NT2/D1 (cell line): ENCODE measurements at places on chromosomes 3 and 15.

GRCh38 chr3:48516571-48516970 lies 12.6 kb upstream of the SHISA5 start:
- DNase-seq: no peak

GRCh38 chr3:184582646-184583577 lies 21.3 kb downstream of the EPHB3 start:
- peak; percentile 88 for DNase-seq

DNA sequence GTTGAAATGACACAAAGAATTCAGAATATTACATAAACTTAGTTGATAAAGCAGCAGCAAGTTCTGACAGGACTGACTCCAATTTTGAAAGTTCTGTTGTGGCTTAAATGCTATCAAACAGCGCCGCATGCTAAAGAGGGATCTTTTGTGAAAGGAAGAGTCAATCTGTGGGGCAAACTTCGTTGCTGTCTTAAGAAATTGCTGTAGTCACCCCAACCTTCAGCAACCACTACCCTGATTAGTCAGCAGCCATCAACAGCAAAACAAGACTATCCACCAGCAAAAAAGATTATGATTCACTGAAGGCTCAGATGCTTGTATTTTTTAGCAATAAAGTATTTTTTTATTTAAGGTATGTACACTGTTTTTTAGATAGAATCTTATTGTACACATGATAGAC lies 14.2 kb downstream of the CRBN start:
- DNase-seq: no peak

- DNase-seq: no peak
Observed at GRCh38 chr15:77831986-77832385, 199.3 kb upstream of the LINGO1 start.

GRCh38 chr3:189304465-189305351 lies 132.9 kb downstream of the TPRG1 start:
- DNase-seq: peak; percentile 44

DNA sequence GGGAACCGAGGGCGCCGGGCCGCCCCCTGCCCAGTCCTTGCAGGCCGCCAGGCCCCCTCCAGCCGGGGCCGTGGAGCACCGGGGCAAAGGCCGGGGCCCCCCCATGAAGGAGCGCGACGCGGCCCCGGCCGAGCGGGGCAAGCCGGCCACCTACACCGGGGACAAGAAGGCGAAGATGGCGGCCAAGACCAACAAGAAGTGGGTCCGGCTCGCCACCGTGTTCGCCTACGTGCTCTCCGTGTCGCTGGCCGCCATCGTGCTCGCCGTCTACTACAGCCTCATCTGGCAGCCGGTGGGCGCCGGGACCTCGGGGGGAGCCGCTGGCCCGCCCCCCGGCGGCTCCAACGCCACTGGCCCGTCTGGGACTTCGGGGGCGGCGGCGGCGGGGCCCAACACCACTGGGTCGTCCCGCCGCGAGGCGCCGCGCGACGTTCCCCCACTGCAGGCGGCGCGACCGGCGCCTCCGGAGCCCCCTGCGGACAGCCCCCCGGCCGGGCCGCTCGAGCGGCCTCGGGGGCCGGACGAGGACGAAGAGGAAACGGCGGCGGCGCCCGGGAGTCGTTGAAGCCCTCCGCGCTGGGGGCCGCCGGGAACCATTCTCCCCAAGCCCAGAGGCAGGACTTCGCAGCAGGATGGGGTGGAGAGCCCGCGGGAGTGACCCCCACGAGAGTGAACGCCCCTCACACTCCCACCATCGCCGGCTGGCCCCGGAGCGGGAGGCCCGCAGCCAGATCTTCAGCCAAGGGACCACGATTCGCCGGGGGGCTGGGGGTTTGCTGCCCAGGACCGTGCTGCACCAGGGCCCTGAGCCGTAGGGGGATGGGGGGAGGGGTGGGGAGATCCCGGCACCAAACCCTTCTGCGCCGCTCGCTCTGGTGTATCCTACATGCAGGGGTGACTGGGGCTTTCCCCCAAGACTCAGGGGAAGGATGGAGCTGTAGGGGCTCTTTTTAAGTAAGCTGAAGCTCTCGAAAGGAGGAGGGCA lies 753 bp downstream of the INAFM2 start:
- no peak for DNase-seq

- no peak for DNase-seq
Observed at GRCh38 chr3:15892311-15893227, 94.8 kb upstream of the ANKRD28 start.

DNA sequence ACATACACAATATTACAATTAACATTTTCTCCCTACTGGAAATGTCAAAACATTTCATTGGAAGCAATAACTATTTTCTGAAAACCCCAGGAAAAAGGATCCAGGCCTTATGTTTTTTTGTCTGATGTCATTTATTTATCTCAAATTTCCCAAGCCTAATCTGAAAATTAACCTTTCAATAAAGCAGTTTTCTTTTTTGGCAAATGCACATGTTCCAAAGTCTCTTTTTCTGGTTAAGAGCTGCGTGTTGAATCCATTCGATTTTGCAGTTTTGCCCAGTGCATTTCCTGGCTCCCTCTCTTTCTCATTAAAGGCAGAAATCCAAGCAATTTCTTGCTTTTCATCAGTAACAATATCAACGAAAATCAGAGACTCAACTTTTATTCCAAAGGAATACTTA lies 222.3 kb downstream of the NR1D2 start:
- no peak for DNase-seq

DNA sequence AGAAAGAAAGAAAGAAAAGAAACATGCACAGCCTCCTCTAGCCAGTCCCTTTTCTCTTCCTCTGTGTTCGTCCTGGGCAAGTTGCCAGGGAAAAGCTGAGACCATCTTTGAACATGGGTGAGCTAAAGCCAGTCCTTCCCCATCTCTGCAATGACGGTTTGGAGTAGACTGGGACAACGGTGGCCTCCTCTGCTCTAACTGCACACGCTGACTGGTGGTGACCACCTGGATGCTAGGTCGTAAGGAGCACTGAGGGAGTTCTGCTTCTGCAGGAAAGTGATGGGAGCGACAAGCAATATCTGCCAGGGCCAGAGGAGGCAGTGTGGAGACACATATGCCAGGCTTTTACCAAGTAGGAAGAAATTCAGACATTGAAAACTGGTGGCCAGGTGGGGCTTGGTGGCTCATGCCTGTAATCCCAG lies 111.7 kb downstream of the NUP210 start:
- peak; percentile 66 for DNase-seq

GRCh38 chr3:116341381-116341780 lies 103.9 kb downstream of the LSAMP start:
- no peak for DNase-seq

DNA sequence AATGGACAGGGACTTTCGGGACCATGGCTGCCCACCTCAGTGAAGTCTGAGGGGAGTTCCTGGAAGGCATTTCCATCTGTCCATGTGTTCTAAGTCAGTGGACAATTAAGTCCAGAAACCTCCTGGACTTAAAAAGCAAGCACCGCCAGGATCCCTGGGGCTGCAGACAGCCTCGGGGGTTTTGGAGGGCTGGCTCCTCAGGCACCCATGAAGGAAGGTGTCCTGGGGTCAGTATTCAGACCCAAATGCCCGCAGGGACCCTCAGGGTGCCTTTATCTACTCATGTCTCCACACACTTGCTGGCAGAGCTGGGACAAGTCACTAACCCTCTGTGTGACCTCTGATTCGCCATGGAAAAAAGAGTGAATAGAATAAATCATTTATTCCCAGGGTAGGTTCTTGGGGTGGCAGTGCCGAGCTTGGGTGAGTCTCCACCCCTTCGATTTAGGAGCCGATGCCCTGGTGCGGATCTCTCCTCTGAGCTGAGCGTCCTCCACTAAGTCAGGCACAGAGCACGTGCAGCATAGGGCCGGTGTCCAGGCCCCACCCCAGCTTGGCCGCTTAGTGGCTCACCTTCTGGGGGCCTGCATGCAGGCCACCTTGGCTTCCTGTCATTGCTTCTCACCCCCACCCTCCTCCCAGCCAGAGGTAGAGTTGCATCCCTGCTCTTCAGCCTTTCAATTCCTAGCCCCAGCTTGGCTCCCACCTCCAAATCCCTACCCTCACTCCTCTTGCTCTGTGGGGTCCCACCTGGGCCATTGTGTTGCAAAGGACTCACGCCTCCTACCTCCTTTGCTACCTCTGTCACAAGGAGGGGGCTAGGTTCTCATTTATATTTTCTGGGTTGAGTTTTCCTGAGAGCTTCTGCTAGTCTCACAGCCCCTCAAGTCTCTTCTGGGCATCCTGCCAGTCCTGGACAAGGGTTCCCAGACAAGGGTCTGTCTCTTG lies 19.9 kb downstream of the SLC6A6 start:
- DNase-seq: no peak

DNA sequence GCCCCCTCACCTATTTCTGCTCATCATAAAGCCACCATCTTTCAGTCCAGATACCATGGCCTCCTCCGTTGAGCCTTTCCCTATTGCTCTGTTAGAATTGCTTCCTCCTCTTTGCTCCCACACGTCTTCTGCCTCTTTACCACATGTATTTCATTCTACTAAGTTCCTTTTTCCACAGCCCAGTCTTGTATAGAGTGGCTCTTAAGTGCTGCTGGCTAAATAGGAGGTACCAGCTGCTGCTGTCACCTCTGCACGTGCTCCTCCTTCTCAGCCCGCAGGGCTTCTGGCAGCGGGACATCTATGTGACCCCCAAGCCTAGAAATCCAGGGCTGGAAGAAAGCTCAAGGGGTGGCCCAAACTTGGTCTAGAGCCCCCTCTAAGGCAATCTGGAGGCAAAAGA lies 38.8 kb upstream of the PLXND1 start:
- no peak for DNase-seq

- DNase-seq: no peak
Observed at GRCh38 chr15:50260969-50261496, 4.5 kb downstream of the HDC start.

DNA sequence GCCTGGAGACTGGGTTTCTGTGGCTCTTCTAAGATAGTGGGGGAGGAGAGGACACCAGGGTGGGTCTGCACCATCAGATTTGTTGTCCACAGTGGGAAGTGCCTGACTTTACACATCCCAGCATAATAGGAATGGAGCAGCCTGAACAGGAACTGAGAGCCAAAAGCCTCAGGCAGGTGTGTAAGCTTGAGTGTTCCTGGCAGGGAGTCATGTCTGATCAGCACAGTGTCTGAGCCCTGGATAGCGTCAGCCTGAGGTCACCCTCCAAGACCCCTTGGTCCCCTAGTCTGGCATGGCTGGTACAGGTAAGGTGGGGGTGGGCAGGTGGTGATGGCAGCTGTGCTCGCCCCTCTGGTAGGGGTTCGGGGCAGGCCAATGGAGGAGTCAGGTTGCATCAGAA lies 20.2 kb downstream of the INSYN1 start:
- no peak for DNase-seq

GRCh38 chr3:154378311-154378710 lies 51.7 kb downstream of the GPR149 start:
- no peak for DNase-seq

DNA sequence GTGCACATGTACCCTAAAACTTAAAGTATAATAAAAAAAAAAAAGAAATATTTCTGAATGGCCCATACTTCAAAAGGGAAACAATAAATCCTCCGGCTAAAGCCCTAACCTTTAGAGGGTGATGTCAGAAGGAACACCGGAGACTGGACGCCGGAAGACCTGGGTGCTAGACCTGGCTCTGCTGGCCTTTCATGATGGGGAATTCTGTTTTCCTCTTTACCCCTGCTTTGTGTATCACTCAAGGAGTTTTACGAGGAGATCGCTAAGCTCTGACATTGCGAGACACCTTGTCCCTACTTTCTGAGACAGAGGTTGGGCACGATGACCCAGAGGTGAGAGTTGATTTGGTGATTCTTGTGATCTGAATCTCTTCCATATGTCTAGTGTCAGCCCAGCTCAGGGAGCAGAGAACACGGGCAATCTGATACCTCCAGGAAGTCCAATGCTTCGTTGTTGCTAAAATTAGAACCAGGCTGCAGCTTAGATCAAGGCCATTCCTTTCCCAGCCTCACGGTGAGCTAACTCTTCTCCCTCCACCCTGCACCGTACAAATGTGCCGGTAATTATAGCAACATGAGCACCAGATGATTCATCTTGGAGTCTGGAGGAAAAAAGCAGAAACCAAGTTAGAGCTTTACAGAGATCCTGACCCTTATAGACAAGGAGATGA lies 42.0 kb upstream of the CFAP161 start:
- no peak for DNase-seq

DNA sequence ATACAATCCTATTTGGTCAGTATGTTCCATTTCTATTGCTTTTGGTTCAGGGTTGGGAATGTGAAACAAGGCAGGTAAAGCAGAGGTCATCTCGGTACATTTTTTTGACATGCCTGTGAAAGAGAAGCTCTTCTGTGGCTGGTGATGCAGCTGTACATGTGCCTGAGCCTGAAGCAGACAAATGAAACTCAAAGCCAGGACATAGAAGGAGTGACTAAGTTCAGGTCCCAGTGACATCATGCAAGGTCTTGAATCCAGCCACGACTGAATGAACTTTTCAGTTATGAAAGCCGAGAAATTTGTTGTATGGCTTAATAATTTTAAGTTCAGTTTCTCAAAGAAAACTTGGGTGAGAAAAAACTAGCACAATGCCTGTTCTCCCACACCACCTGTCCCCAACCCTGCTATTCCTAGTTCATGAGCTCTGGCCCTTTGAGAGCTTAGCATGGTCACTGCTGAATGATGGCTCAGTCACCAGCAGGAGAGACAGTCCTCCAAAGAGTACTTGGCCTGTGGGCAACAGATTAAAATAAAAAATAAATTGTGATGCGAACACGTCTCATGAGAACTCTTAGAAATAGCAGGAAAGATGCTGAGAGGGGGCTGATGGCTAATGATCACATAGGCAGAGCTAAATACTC lies 600.2 kb upstream of the GRM7 start:
- DNase-seq: no peak

GRCh38 chr3:52473026-52473425 lies 17.6 kb downstream of the NISCH start:
- no peak for DNase-seq

DNA sequence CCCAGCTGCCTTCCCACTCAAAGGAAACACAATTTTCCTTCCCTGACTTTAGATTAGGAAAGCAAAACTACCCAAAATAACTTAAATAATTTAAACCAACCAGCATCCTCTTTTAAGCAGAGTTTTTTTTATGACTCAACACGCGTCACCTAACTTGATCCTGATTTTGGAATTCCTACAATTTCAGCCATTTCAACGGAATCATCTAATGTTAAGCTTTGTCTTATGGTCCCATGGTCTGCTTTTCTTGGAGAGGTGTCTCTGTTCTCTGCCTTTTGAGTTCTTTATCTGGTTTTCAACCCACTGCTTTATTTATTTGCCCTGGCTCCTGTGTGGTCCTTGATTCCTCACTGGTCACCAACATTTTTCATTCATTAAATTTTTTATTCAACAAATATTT lies 219.2 kb upstream of the ARHGEF26 start:
- no peak for DNase-seq

DNA sequence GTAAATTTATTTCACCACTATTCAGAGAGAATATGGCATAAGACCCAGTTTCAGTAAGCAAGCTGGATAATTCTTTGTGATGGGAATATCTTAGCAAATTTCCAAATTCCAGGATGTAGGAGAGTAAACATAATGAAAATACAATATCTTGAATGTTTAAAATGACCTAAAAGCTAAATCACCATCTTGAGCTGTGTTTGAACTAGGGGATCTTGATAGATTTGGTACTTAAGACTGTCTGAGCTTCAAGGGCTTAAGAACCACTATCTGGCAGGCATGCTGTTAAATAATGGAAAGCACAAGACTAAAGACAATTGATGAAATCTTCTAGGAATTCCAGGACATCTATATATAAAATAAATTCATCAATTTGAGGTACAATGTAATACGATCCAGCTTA lies 217.7 kb downstream of the ATP8B4 start:
- no peak for DNase-seq
